ENCODE measurements at places on chromosomes 3 and 15. TPM values are rescaled to one million over a fixed set of nuclear protein-coding genes. Genes with fewer than 3 reads are reported as not detected.
A peak's percentile ranks its signal among the peaks of the same experiment; 100 is the strongest.

Gene ALPK3
- 19.1 TPM for total RNA-seq

Gene AMIGO3
- total RNA-seq, result 0.27 TPM

Gene KLHL40
- not detected for total RNA-seq

Gene UBA7
- 62.7 TPM for total RNA-seq

DNA sequence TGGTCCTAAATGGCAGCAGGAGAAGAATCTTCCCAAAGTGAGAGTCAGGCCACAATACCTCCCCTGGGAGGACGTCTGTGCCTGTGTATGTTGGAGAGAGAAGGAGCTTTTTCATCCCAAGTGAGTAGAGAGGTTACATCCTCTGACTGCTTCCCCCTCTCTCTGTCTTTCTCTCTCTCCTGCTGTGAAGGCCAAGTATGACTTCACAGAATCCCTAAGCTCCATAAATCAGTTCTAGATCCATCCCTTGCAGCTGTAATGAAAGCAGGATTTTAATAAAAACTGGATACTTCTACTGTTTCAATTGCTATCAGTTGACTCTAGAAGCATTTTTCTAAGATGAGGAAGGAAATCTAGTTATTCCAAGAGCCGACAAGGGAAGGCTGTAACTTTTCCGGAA lies 389.1 kb upstream of the PROK2 start:
- ATAC-seq, result no peak

DNA sequence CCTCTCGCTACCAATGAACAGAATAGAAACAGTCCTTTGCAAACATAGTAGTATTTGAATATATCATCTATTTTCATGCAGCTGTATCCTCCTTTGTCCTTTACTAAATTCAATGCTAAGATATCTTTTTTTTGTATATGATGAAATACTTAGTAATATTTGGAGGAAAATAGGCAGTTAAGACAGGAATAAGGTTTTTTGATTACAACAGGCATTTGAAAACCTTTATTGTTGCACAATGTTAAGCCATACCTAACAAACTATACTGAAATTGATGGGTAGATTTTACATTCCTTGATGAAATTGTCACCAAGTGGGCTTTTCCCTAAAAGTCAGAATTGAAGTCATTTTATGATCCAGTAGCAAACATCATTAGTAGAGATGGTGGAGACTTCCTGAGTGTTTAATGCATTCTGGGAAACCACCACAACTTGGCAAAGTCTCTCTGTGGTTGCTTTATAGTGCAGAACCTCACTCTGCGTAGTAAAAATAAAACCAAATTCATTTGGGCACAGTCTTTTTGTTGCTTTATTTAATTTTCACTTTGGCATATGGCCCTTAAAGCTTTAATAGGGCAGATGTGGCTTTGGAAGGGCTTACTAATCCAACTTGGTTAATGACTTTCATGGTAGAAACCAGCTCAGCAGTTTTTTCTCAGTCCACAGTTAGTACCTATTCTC lies 216.0 kb downstream of the DIPK2A start:
- no peak for ATAC-seq

GRCh38 chr15:92914768-92915221 lies 14.7 kb downstream of the CHD2 start:
- ATAC-seq, result no peak

- ATAC-seq, result no peak
These were observed 77.3 kb upstream of the SCN5A start for GRCh38 chr3:38726751-38727150.

- ATAC-seq, result no peak
These were observed 1013.3 kb downstream of the TUSC7 start for GRCh38 chr3:117722856-117723255.

DNA sequence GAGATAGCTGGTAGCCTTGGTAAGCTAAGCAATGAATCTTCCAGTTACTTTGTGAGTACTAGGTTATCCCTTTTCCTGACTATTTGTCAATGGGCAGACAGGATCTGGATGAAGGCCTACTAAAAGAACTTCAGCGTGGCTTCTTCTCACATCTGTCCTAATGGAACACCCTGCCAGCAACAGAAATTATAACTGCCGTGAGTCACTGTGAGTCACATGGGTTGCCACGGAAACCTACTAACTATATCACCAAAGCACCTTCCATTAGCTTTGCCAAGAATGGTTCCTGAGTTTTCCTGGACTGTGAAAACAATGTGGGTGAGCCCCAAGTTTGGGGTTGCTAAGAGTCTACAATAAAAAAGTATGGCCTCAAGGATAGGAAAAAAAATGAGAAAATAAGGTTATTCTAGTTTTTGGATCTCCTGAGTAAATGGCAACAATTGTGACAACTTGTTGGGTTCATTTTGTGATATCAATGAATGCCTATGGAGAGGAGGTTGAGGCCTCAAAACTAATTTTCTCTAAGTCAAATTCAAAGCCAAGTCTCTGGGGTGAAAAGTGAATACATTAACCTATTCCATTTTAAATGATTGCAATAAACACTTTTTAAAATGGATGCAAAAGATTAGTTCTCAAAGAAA lies 195.1 kb upstream of the ICE2 start:
- peak; percentile 87 for ATAC-seq

DNA sequence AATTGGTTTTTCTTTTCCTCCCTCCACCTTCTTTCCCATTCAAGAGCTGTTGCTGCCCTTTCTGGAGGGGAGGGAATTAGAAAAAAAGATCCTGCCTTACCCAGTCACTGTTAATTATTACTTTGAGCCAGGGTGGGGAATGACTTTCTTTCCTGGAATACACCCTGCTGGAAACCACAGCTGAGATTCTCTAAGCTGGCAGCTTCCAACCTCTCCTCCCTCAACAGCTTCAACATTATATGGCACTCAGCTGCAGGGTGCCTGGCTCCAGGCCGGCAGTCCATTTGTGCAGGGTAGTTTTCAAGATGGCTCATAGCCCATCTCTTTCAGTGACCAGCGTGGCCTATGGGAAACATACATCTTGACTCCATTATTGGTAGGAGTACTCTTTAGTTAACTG lies 105.8 kb downstream of the UBE3A start:
- ATAC-seq, result no peak

GRCh38 chr3:72657666-72658065 lies 190.6 kb downstream of the SHQ1 start:
- no peak for ATAC-seq

GRCh38 chr3:176739159-176739558 lies 458.1 kb downstream of the TBL1XR1 start:
- ATAC-seq, result no peak

- ATAC-seq, result peak; percentile 43
These were observed at the start of gene AADACL2 for GRCh38 chr3:151733613-151734012. AADACL2 (plus strand) TSS chr3:151733927; CDS start chr3:151734036, 109 bp downstream.

DNA sequence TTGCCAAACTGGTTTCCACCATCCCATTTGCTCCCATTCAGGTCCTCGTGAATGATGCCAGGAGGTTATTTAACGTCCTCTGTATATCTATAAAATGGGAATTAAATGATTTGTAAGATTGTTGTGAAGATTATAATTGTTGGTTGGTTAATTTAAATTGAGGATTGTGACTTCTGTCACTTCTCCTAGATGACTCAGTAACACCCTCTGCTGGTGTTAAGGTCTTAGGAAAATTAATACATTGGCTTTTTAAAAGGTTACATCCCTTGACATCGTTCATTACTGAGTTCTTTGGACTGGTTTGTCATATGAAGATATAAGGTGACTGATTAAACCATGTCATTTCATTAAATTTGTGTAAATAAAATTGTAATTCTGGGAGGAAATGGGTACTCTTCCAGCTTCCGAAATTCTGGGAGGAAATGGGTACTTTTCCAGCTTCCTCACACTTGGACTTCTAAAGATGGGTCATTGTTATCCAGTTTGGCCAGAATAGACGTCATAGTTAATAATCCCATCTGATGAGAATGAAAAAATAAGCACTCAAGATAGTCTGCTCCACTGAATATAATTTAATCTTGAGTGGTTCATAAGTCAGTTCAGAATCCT lies 33.3 kb upstream of the PAQR5 start:
- ATAC-seq, result no peak

DNA sequence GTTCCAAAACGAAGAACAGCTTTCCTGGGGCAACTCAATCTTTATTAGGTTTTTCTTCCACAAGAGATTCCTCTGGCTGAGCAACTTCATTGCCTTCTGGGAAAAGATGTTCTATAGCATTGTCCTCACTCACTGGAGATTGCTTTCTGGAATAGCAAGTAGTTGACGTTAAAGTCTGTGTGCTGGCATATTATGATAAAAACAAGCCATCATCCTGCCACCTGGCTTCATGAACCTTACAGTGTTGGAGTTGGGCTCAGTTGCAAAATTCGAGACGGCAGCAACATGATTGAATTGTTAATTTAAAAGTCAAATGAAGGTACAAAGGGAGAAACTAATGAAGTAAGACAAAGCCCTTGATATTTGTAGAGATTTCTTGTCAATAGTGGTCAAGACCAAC lies 140.5 kb upstream of the PEX5L start:
- ATAC-seq, result no peak

GRCh38 chr3:58924578-58924977 lies 125.2 kb downstream of the CFAP20DC start:
- ATAC-seq, result no peak

GRCh38 chr3:16550305-16550675 lies 36.8 kb upstream of the RFTN1 start:
- ATAC-seq, result peak; percentile 35

GRCh38 chr3:123421353-123422174 lies 27.3 kb downstream of the ADCY5 start:
- ATAC-seq, result no peak

GRCh38 chr15:66646308-66646707 lies 55.7 kb upstream of the SMAD6 start:
- ATAC-seq, result no peak

DNA sequence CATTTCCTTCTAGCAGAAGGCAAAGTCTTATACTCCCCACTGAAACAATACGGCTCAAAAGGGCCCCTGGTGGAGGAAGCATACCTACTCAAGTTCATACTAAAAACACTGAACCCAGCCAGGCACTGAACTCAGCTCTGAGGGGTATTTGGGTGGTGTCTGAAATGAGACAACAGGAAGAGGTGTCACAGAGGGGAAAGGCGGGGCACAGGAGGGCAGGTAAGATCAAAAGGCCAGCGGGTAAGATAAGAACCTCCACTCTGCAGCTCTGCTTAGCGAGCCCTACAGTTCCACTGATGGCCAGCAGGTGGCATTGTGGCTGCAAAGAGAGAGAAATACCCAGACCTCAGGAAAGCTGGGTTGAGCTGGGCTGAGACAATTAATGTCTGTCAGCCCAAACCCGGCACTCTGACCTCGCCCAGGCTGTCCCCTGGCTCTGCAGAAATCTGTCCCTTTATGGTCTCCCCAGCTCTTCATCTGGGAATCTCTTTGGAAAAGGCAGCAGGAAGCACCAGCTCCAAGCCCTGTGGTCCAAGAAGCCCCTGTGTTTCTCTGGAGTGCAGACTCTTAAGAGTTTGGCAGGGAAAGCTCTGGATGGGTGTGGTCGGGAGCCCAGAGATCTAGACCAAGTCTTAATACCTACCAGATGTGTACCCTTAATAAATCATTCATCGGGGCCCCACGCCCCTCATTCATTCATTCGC lies 8.4 kb downstream of the MFGE8 start:
- ATAC-seq, result peak; percentile 80

Data from gastroesophageal sphincter (tissue), 4 donors.